Esophagus squamous epithelium (tissue), 5 donors: ENCODE measurements at places on chromosomes 12 and 14.

DNA sequence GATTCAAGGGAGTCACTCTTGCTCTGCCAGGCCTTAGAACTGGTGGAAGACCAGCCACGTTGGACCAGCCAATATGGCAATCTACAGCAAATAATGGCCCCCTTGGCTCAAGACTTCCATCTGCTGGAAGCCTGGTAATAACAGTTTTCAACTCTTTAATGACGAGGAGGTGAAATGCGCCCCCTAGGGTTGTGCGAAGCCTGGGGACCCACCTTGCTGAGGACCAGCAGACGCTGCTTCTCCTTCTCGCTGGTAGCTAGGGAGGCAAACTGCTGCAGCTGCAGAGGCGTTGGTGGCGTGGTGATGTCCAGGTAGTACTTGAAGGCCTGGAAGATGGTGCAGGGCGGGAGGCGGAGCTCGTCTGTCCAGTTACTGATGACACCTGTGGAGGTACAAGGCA is 41.5 kb upstream of the FBXO21 start:
- DNase-seq = no peak

DNA sequence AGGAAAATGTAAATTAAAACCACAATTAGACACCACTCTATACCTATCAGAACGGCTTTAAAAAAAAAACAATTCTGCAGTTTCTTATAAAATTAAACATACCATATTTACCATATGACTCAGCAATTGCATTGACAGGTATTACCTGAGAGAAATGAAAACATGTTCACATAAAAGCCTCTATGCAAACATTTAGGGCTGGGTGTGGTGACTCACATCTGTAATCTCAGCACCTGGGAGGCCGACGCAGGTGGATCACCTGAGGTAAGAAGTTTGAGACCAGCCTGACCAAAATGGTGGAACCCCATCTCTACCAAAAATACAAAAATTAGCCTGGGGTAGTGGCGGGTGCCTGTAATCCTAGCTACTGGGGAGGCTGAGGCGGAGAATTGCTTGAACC is 41.1 kb downstream of the SPTB start:
- DNase-seq = no peak

DNA sequence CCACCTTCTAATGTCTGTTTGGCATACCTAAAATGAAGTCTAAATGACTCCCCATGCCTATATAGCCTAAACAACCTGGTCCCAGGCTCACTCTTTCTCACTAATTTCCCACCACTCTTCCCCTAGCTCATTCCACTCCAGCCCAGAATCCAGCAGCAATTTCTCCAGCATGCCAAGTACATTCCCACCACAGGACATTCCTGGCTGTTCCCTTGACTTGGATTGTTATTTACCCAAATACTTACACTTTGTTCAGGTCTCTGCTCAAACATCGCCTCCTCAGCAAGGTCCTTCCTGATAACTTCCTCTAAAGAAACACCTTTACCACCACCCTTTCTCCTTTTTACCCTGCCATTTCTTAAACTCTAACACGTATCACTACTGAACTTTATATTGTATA is 743.4 kb downstream of the RPS29 start:
- no peak for DNase-seq

- DNase-seq = no peak
Measured at GRCh38 chr12:4320497-4320852, 538 bp upstream of the TIGAR start.

DNA sequence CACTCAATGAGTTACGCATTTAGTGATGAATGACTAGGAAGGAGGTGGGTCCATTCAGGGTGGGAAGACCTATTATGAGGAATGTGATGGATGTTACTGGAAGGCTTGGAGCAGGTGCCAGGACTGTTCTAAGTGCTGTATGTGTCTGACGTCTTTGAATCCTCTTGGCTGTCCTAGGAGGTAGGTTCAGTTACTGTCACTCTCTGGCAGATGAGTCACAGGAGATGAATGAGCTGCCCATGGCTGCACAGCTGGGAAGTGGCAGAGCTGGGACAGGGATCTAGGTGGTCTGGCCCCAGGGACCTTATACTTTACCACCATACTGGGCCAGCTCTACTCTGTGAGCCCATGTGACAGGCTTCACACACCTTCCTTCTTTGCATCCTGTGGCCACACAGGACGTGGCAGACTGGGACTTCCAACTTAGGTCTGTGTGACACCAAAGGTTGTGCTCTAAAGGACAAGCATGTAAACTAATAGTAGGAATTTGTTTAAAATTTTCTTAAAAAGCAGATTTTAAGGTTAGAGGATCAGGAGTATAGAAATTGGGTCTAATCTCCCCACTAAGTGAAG is 24.0 kb downstream of the TCTN1 start:
- no peak for DNase-seq

GRCh38 chr14:32318087-32318795 is 10.9 kb upstream of the AKAP6 start:
- no peak for DNase-seq

DNA sequence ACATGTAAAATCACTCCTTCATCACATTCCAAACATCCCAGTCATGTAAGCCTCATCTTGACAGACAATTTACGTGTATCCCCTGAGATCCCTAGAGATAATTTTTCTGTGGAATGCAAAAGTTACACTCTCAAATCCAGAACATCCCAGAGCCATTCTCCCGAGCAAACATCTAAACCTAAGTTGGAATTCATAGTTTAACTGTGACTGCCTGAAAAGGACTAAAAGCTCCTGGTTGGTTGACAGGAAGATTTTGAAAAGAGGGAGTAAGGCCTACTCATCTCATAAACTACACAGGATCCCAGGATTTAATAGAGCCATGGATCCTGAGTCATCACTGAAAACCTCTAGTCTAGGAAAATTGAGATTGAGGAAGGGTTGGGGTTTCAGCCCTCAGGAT is 123.6 kb downstream of the SCN8A start:
- no peak for DNase-seq

- DNase-seq = no peak
Measured at GRCh38 chr14:68651075-68651474, 141.8 kb downstream of the ZFP36L1 start.

DNA sequence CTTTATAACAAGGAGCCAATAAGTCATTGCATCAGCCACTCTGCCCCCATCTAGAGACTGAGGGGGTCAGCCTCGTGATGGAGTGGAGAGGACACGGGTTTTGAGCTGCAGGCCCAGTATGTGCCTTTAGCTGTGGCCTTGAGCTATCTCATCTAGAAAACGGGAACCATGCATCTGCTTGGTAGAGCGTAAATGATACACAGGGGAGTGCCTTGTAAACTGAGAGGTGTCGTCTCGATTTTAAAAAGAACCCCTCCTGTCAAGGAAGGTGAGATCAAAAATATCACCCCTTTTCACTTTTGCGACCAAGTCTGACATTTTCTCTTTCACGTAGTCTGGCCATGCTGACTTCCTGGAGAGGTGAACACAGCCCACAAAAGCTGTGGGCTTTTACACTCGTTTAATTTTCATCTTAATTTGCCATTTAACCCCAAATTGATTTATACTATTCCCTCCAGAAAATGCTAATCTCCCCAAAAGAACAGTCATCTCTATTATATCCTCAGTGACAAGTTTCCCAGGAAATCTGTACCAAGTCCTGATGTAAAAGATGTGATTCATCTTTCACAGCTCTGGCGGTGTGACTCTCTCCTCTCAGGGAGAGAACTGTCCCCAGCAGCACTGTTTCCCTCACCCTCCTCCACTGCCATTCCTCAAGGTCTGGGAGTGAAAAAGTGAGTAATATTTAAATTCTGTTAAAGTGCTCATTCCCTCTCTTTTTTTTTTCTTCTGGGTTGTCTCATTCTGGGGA is 30.6 kb downstream of the VCPKMT start:
- no peak for DNase-seq

DNA sequence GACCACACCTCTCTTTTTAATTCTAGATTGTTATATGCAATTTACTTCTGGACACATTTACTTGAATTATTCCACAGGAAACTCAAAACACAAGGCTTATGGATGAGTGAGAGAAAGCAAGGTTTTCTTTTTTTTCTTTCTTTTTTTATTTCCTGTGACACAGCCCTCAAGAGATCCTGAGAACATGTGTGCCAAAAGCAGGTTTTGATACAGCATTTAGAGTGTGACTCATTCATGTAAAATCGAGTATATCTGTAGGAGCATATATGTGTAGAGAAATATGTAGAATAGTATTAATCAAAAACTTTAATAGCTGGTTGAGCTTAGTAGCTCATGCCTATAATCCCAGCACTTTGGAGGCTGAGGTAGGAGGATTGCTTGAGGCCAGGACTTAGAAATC is 4.4 kb upstream of the MAX start:
- DNase-seq = no peak

GRCh38 chr14:99747582-99748330 is 45.5 kb upstream of the EML1 start:
- no peak for DNase-seq

DNA sequence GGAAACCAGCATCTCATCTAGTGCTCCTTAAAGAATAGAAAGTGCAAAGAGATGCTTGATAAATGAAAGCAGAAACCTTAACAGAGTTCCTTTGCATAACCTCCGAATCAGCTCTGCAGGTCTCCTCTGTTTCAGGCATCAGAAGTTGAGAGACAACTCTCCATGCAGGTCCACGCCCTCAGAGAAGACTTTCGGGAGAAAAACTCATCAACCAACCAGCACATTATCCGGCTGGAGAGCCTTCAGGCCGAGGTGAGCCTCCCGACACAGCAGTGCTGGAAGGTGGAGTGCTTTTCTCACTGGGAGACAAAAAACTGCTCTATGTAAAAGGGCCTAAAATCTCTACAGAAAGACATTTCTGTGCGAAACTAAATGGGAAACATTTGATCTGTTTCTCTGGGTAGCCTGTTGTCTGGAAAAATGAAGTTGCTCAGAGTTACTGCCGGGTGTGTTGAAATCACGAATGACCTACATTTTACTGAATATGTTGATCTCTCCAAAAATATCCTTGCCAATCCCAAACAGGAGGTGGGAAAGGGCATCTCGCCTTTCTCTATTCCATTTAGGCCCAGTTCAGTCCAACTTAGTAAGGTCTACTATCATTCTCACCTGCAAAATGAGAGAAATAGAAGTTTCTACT is 54.9 kb downstream of the RAB35 start:
- DNase-seq = no peak

DNA sequence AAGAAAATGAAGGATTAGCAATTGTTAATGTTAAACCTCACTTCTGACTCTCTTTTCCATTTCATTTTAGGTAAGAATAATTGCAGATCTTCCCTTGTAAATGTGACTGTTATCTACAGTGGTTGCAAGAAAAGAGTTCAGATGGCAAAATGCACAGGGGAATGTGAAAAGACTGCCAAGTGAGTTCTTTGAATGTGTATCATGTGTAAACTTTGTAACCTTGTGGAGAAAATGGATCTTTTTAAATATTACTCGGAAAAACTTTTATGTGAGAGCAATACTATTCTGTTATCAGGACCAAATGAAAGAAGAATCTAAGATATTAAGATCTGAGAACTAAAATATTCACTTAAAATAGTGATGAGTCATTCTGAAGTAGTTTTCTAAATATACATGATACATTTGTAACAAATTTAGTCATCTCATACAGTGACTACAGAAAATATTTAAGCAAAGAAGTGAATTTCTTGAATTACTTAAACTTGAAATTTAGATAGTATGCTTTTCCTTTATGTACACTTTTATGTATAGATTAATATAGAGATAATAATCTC is 122.5 kb upstream of the CNTN1 start:
- no peak for DNase-seq

DNA sequence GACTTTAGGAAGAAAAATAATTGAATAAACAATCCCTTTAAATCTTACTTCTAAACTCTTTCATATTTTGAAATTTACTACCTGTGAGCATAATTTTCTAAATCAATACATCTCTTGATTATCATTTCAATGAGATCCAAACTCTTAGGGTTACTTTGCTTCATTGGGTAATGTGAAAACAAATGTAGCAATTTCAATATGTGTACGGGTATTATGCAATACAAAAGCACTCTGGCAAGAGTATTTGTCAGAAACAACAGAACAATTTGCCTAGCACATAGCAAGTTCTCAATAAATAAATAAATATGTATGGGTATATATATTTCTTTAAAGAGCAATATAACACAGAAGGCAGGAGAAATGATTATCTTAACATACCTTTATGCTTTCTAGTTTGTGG is 77.1 kb downstream of the PLEKHG7 start:
- DNase-seq = no peak

- no peak for DNase-seq
Measured at GRCh38 chr14:46973295-46973694, 321.7 kb upstream of the RPL10L start.

- no peak for DNase-seq
Measured at GRCh38 chr12:118299791-118300460, 72.8 kb downstream of the TAOK3 start.

DNA sequence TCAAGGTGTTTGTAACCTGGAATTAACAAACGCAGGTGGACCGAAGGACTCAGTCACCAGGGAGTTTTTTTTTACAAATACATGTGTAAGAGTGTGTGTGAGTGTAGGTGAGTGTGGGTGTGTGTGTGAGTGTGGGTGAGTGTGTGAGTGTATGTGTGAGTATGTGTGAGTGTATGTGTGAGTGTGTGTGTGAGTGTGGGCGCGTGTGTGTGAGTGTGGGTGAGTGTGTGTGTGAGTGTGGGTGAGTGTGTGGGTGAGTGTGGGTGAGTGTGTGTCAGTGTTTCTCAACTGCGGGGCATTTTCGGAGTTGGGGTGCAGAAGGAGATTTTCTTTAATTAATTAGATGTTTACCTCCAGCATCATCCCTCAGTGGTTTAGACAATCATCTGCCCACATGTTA is 1178.8 kb downstream of the VRK1 start:
- DNase-seq = no peak

- no peak for DNase-seq
Measured at GRCh38 chr12:2998789-2999264, 39.6 kb downstream of the TEAD4 start.

DNA sequence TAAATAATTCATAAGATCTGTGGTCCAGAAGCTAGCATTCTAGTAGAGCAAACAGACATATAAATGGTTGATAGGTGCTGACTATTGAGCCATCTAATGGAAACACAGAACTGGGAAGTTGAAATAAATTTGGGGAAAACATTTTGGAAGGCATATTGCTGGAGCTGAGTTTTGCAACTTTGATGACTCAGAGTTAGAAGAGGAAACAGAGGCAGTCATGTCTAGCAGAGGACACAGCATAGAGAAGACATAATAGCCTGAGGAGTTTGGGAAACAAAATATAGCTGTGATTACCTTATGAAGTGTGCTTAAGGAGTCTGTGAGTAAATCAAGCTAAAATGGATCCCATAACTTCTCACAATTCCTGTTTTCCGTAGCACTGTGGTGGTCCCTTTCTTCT is 86.9 kb upstream of the FLRT2 start:
- DNase-seq = no peak

- no peak for DNase-seq
Measured at GRCh38 chr12:10851243-10851858, 2.1 kb upstream of the PRR4 start.
